ENCODE measurements at places on chromosomes 11 and 22.

DNA sequence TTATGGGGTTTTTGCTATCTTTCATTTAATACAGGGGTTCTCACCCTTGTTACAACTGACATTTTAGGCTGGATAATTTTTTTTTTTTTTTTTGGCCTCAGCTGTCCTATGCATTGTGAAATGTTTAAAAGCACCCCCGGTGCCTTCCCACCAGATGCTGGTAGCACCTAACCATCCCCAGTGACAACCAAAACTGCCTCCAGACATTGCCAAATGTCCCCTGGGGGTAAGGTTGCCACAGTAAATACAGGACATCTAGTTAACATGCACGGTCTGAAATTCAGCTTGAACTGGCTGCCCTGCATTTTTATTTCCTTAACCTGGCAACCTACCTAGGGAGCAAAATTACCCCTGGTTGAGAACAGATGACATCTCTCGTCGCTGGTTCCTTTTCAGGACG is 72.4 kb downstream of the CYTH4 start:
- no peak for DNase-seq

DNA sequence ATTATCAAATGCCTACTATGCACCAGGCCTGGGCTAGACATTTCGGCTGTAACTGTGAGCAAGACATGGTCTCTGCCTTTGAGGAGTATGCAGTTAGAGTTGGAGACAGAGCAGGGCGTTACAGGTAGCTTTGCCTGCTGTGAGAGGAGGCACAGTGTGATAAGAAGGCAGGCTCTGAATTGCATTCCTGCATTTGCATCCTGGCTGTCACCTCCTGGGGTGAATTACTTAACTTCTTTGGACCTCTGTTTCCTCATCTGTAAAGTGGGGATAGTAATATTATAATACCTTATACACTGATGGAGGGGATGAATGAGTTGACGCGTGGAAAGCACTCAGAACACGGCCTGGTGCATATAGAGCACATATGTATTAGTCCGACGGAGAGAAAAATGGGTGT is 118.1 kb upstream of the ARHGAP20 start:
- no peak for DNase-seq

GRCh38 chr11:12275818-12276217 is 101.6 kb upstream of the PARVA start:
- no peak for DNase-seq

DNA sequence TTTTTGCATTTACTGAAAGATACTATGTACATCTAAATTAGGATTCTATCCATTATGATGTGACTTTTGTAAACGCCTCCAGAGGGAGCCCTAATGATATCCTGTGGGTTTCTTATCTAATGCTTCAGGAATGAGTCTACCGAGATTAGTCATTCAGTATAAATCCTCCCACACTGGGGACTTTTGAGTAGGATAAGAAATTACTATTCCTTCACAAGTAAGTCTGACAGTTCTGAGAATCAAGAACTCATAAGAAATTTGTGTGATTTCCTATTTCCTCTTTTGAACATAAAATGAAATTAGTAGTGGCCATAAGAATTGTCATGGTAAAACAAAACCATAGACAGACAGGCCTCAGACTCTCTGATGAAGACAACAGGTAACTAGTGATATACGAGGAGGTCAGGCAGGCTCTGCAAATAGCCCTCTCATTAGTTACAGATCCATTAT is 10.0 kb upstream of the OR5M1 start:
- DNase-seq, result no peak

DNA sequence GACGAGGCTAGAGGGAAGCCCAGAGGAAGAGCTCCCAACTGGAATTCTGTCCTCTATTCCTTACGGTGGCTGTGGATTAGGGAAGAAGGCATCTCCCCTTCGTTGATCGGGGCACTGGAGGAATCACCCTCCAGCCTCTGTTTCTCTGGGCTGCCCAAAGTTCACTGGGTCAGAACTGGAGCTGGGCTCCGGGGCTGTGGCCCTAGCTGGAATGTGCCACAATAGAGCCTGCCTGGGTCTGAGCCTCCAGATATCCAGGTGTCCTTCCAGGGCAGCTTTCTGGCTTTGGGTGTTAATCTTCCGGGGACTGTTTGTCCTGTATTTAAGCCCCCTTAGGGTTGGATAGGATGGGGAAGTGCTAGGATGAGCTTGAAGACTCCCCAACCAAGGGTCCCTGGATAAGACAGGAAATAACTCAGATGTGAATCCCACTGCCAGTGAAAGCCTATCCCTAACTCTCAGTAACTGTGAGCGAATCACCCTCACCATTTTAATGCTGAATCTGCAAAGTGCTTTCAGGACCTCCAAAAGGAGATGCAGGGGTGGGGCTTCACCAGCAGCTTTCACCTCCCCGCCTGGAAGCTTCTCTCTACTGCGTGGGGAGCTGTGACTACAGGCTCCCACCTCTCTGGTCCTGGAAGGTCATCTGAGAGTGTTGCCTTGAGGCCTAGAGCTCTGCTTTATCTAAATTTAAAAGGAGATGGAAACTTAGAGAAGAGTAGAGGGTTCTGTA is 9.5 kb downstream of the YPEL4 start:
- no peak for DNase-seq

DNA sequence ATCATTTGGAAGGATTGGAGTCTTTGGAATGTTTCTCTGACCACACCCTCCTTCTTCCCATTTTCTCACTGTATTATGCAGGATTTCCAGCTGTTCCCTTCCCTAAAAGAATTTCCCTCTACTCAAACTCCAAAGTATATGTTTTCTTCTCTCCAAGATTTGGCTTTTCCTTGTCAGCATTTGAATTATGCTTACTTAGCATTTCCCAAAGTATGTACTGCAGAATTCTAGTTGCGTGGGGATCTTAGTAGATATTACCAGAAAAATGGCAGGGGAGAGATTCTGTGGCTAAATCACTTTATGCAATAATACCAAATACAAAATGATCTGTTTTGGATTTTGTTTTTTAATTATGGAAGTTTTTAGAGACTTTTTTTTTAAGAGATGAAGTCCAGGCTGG is 142.3 kb downstream of the OR4C45 start:
- DNase-seq, result no peak

Measured in CD4-positive, alpha-beta T cell (primary cell).